Liver (tissue), 10 donors: ENCODE measurements at places on chromosomes 4 and X.

GRCh38 chr4:184763150-184763780, 29.4 kb upstream of the CENPU start:
- no peak for DNase-seq

- no peak for DNase-seq
These were observed 70.3 kb upstream of the NDP start for GRCh38 chrX:44043496-44043895.

GRCh38 chr4:79917246-79917645, 155.8 kb downstream of the ANTXR2 start:
- DNase-seq: no peak

- DNase-seq: no peak
These were observed 173.9 kb downstream of the MGST2 start for GRCh38 chr4:139839403-139840031.

- peak; percentile 74 for DNase-seq
These were observed 550 bp downstream of the ADGRA3 start for GRCh38 chr4:22515145-22515887.

GRCh38 chr4:16225167-16225862, 956 bp downstream of the TAPT1 start:
- DNase-seq: no peak

DNA sequence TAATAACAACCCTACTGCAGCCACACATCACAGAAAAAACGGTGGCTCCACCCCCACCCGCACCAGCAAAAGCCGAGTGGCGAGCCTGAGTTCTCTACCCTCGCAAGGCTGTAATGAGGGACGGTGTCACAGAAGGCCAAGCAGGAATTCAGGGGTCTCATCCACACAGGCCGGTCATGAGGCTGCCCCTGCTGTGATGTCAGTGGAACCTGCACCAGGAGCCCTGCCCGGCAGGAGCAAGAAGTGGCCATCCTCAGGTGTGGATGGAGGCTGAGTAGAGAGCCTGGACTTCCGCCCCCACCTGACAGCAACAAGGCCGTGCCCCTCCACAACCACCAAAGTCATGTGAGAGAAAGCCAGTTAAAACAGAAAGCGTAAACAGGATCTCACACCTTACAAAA, 20.6 kb downstream of the LYAR start:
- DNase-seq: no peak

GRCh38 chr4:183286590-183287308, 33.3 kb downstream of the CLDN22 start:
- no peak for DNase-seq

DNA sequence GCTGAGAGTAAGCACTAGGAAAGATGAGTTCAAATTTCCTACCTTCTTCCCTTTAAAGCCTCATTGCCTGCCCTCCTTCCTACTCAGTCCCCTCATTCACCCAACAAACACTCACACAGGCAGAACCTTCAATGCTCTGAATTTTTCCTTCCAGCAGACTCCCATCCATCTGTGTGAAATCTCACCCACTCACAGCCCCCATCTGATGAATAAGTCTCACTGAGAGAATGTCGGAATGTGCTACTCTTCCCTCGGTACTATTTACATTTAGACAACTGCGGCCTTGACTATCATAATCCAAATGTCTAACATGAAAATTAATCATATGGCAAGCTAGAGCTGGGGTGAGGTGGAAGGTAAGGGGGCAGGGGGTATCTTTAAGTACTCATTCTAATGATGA, 19.4 kb downstream of the CLDN2 start:
- DNase-seq: no peak

DNA sequence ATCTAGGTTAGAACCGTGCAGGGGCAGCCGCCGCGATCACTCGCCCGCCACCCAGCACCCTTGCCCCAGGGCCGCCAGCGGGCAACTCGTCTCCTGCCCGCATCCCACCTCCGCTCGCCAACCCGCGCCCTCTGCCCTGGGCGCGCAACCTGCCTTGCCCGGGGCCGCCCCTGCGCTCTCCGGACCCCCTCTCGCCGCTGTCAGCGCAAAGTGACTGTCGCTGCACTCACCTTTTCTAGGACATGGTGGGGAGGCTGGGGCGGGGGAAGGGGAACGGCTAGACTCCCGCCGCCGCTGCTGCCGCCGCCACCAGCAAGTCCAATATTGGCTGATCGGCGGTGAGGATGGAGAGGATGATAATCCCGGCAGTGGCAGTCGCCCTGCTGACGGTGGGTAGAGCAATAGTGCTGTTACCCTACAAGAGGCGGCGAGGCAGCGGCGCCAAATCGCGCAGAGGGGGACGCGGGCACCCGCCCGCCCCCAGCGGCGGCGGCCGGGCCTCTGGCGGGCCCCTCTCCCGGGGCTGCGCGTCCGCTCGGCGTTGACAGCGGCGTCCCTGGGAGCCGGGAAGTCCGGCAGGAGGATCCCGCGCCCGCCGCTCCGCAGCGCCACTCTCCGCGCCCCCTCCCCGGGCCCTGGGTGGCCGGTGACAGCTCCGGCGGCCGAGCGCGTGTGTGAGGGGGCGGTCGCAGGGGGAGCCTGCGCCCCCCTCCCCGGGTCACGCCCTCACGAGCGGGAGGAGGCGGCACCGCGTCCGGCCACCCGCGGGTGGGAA, 2.3 kb upstream of the NR3C2 start:
- peak; percentile 35 for DNase-seq

DNA sequence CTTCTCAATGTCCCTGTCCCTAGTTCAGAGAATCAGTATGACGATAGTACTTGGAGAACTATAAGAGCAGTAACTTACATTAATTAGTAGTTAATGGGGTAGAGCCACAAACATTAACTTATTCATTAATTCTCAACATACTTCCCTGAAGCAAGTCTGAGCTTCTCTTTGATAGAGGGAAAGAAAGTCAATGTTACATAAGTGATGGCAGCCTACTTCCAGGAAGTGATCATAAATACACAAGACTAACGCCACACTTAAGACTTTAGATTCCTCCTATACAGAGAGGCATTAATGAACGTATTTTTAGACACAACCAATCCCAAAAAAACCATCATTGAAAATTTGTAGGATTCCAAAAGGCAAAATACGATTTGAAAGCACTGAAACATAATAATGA, 33.8 kb downstream of the TSPAN5 start:
- no peak for DNase-seq

GRCh38 chr4:8939160-8939839, 67.7 kb upstream of the HMX1 start:
- no peak for DNase-seq

DNA sequence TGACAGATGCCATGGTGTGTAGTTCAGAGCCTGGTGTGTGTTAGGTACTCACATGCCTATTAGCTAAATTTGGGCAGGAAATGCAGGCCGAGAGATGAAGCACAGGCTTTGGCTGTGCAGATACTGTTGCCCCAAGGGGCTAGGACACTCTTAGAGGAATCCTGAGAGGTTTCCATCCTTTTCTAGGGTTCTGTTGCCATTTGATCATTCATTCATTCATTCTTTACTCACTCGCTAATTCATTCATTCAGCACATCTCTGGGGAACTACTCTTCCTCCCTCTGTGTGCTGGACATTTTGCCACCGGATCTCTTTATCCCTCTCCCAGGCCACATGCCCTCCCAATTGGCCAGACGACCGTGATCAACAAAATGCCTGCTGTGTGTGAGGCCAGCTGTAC, 43.9 kb upstream of the NSG1 start:
- DNase-seq: no peak

DNA sequence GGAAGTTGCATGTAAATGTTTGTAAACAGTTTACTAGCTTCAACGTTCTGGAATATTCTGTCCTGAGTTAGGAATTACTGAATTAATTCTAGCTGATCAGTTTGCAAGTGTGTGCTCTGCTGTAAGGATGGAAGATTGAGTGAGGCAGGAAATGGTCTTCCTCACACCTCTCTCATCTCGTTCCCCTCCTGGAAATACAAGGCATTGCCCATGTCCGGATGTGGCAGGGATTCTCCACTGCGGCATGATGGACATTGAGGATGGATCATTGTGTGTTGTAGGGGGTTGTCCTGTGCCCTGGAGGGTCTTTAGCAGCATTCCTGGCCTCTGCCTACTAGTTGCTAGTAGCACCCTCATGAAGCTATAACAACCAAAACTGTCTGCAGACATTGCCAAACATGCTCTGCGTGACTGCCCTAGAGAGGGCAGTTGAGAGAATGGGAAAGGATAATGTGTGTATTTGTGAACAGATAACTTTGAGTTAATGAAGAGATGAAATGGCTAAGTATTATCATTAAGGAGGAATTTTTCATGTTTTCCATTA, 12.6 kb downstream of the CA5B start:
- DNase-seq: no peak

DNA sequence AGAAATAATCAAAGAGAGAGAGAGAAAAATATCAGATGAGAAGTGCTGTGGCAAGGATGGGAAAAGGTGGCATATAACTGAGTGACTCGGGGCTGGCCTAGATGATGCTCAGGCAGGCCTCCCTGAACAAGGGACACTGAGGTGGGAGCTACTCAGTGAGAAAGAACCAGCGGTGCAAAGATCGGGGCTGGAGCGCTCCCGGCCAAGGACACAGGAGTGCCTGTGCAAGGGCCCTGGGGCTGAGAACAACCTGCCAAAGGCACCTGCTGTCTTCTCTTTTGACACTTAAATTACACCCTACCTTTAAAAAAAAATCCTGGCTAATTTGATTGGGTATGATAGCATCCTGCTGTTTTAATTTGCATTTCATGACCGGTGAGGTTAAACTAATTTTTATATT, 77.7 kb upstream of the C4orf50 start:
- no peak for DNase-seq

GRCh38 chr4:26496207-26496783, 6.0 kb upstream of the CCKAR start:
- DNase-seq: no peak

- DNase-seq: no peak
These were observed 2.2 kb upstream of the SEPTIN11 start for GRCh38 chr4:76947369-76947768.

DNA sequence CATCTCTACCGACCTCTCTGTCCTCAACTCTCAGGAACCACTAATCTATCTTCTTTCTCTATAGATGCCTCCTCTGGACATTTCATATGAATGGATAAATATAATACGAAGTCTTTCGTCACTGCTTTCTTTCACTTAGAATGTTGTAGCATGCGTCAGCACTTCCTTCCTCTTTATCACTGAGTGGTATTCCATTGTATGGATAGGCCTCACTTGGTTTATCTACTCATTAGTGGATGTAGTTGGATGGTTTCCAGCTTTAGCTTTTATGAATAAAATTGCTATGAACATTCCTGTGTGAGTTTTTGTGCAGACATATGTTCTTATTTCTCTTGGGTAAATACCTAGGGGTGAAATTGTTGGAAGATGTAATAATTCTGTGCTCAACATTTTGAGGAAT, 528.2 kb upstream of the FAT1 start:
- DNase-seq: no peak

GRCh38 chrX:8005678-8006347, 78.6 kb upstream of the PNPLA4 start:
- DNase-seq: no peak

- DNase-seq: no peak
These were observed 26.3 kb downstream of the GPC3 start for GRCh38 chrX:133958997-133959688.

- DNase-seq: no peak
These were observed 8.7 kb upstream of the SLC25A4 start for GRCh38 chr4:185134307-185134869.

DNA sequence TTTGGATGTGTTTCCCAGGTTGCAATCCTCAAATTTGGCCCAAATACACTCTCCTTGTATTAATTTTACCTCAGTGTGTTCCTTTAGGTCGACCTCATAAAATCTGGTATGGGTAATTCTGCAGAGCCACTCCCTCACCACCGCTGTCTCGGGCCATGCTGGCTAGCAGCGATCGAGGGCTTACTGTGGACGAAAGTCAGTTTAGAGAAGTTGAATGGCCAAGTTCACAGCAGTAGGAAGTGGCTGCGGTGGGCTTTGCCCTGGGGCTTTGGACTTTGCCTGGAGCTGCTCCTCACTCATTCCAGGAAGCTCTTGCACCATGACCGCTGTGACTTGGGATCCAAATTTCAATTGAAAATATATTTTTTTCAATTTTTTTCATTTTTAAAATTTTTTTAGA, 19.6 kb downstream of the TMEM187 start:
- DNase-seq: no peak

- DNase-seq: no peak
These were observed 85.8 kb downstream of the KIT start for GRCh38 chr4:54743562-54743961.

DNA sequence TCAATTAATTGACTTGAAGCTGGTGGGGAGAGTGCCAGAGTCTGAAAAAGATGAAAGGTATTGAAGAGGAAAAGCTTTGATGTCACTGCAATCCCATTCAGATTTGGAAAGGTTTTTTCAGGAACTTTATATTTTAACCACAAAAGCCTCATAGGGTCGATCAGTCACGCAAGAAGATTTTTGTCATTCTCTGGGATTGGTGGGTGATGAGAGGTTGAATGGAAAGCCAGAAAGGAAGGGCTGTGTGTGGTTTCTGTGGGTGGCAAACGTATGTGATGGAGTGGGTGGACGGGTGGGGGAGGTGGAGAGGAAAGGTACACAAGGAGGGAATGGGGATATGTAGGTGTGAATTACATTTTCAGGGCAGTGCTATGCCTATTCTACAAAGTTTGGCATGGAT, 173.8 kb upstream of the SCML1 start:
- DNase-seq: no peak

GRCh38 chrX:149392921-149393320, 112.2 kb downstream of the IDS start:
- DNase-seq: no peak

- no peak for DNase-seq
These were observed at the start of gene SMIM43 for GRCh38 chr4:121764702-121765367. TSS of gene SMIM43 (minus strand) at chr4:121765164. CDS start at chr4:121765105, 59 bp downstream.

GRCh38 chr4:10891866-10892265, 207.3 kb upstream of the CLNK start:
- DNase-seq: no peak

DNA sequence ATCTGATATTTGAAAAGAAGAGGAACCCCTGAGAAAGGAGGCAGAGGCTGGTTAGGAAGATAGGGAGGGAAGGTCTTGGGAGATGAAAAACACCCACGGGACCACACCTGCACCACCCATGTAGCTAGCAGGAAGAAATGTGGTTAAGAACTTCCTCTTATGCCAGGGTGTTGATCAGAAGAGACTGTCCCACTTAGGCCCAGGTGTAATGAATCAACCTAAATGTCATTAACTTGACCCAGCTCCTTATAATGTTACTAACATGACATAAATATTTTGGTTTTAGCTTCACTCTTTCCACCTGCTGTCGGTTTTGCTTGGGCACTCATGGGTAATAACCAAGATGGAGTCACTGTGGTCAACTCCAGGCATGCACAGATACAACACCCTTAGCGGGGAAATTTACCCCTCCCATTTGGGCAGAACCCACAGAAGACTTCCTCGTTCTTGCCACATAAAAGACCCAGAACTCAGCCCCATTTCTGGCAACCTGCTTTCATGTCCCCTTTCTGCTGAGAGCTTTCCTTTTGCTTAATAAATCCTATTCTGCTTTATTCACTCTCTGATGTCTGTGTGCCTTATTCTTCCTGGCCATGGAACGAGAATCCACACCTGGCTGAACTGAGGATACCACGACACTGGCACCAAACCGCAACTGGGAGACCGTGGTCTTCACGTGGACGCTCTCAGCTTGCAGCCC, 46.8 kb downstream of the ZNF141 start:
- DNase-seq: no peak
